ENCODE measurements at places on chromosomes 4 and X. TPM values are rescaled to one million over a fixed set of nuclear protein-coding genes. Genes with fewer than 3 reads are reported as not detected.

Gene KLHL15
- 8.9 TPM for total RNA-seq

Gene DUSP21
- not detected for total RNA-seq

Gene GSTCD
- total RNA-seq = 31.0 TPM

Gene SSX4B
- not detected for total RNA-seq

Gene SNX25
- total RNA-seq = 66.7 TPM

Gene BMP3
- under 0.01 TPM for total RNA-seq

Gene TMEM154
- 15.4 TPM for total RNA-seq

Gene HAUS7
- total RNA-seq = 19.6 TPM

Gene PPP4R3C
- total RNA-seq = not detected

Gene TEC
- total RNA-seq = 1.3 TPM

Gene GAB1
- total RNA-seq = 12.5 TPM

Gene CT55
- not detected for total RNA-seq

Gene ACE2
- not detected for total RNA-seq

Gene NDST4
- 0.66 TPM for total RNA-seq

Gene TLR7
- under 0.01 TPM for total RNA-seq

Gene TRIM75
- total RNA-seq = not detected

Gene DLG3
- total RNA-seq = 24.7 TPM

Gene FAM114A1
- 453 TPM for total RNA-seq

Gene CLGN
- total RNA-seq = 29.0 TPM

Gene CAPN6
- total RNA-seq = under 0.01 TPM

Gene ANXA3
- 4.3 TPM for total RNA-seq

Gene MAGEB10
- not detected for total RNA-seq

Gene ATP2B3
- total RNA-seq = under 0.01 TPM

Gene FAM133A
- total RNA-seq = 0.25 TPM

Gene NDST3
- total RNA-seq = not detected

Gene CSAG3
- total RNA-seq = not detected

Gene SH3TC1
- 2.0 TPM for total RNA-seq

Gene ARMCX5
- total RNA-seq = 18.6 TPM

Gene USP17L27
- total RNA-seq = not detected

Gene MAGEB2
- not detected for total RNA-seq

Gene BEND4
- 0.12 TPM for total RNA-seq

Gene APLN
- 0.12 TPM for total RNA-seq

Gene HMX1
- total RNA-seq = not detected

Gene FRMPD4
- total RNA-seq = 0.33 TPM

Gene MTCP1
- total RNA-seq = 4.0 TPM

Gene SHOX
- total RNA-seq = not detected

Gene AKAP14
- total RNA-seq = not detected

Gene SMIM14
- total RNA-seq = 47.9 TPM

Gene RBM10
- 61.2 TPM for total RNA-seq

Gene SPANXN4
- not detected for total RNA-seq

Gene SLC4A4
- total RNA-seq = 2.0 TPM

Gene ZMAT1
- 0.66 TPM for total RNA-seq

Gene GAGE12F
- total RNA-seq = not detected

Gene LRCH2
- 15.8 TPM for total RNA-seq

Gene ARMCX4
- 9.5 TPM for total RNA-seq

Gene FGF13
- 1.7 TPM for total RNA-seq

Gene PABPC1L2A
- total RNA-seq = not detected

Gene BEX1
- 4.4 TPM for total RNA-seq

Gene NAA11
- not detected for total RNA-seq

Gene POU4F2
- not detected for total RNA-seq

Gene PF4V1
- 0.33 TPM for total RNA-seq

Gene TMEM35A
- 3.8 TPM for total RNA-seq
